Ureter (tissue), 1 donor: ENCODE measurements at places on chromosomes 7 and 10.

DNA sequence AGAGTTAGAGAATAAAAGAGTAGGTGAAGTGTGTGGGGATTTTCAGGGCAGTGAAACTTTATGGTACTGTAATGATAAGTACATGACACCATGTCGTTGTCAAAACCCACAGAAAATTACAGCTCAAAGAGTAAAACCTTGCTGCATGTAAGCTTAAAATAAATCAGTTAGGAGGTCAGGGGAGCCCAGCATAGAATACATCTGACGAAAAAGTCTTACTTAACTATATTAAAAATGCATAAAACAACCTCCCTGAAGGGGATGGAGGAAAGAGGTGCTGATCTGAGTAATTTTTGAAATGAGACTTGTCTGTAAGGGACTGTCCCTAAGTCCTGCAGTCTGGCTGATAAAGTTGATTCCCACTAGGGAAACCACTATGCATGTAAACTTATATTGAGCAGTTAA is 49.8 kb upstream of the AKR1E2 start:
- DNase-seq = no peak

DNA sequence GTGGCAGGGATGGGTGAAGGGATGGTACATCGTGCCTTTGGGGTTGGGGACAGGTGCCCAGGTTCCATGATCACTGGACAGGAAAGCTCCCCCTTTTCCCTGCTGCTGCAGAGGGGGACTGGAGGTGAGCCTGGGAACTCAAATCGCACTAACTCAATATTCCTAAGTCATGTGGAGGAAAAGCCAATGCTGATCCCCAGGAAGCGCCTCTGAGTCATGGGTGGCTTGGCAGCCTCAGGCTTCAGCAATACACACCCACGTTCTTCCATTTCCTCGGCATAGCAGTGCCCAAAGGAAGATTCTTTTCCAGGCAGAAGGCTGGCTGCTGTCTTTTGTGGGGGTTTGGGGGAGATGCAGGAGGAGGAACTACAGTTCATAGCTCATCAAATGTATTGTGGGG is 165.8 kb downstream of the CCDC3 start:
- DNase-seq = no peak

DNA sequence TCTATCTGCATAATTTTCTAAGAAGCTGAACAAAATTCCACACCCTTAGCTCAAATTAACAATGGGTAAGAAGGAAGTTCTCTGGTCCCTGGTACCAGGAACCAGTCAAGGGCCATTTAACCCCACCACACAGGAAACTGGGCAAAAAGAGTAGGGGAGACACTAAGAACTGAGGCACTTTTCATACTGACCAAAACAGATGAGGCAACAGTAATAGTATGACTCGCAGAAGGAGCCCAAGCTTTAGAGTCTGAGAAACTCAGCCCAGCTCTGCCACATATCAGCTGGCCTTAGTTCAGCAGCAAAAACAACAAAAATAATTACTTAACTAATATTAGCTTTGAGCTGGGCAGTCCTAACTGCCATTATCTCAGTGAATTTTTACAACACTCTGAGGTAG is 221.2 kb downstream of the FAM107B start:
- peak; percentile 18 for DNase-seq

- DNase-seq = no peak
Observed at GRCh38 chr10:124875596-124875995, 66.3 kb upstream of the ZRANB1 start.

GRCh38 chr10:109940553-109940952 is 17.2 kb upstream of the XPNPEP1 start:
- no peak for DNase-seq
